Stimulated activated CD4-positive, alpha-beta T cell treated with anti-CD3 and anti-CD28 coated beads, TNF-alpha, amount 100 ng/mL, for 48 hours (primary cell): ENCODE measurements at places on chromosomes 4 and X.

- DNase-seq = no peak
Observed at GRCh38 chr4:94995684-94996394, 238.1 kb downstream of the BMPR1B start.

DNA sequence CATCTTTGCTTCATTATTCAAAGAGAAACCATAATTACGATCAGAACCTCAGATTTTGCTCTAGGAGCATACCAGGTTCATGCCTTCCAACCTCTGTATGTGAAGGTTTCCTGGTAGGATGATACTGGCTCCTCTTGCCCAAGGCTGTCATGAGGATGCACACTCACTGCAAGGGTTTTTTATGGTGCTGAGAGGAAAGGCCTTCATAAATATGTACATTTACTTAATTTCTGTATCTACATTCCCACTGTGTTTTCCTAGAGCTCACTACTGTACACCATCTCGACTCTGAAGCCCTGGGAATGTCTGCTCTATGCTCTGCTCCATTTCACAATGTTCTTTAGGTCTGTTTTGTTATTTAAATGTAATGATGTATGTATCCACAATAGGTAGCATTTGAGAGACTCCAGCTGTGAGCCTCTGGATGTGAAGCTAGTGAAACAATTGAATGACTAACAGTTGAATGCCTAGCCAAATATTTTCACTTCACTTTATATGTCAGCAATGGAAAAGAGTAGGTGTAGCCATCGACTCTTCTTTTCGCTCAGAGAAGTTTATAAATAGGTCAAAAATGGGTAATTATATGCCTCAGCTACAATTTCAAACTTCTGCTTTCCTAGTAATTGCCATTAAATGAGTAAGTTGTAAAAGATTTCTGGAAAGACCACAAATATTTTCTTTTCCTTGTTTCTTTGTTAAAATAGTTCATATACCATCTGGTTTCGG is 228.0 kb downstream of the PALLD start:
- no peak for DNase-seq

DNA sequence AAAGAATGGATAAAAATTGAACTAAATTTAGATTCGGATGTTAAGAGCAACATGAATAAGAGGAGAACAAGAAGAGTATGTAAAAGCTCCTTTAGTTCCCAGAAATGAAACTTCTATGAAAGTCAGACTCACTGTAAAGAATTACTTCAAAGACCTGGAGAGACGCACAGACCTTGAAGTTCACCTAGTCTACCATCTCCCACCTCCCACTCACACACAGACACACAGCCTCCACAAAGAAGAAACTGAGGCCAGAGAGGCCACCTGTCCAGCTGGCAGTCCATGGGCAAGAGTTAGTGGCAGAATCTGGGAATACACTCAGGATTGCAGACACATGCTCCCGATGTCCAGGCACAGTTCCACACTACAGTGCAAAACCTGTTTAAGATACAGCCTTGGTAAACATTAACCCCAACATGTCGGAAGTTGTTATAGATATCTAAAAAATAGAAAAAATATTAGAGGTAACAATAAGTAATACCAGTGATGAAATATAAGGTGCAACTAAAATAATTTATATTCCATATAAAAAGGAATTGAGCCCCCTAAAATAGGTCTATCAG is 288.8 kb downstream of the INPP4B start:
- DNase-seq = no peak

DNA sequence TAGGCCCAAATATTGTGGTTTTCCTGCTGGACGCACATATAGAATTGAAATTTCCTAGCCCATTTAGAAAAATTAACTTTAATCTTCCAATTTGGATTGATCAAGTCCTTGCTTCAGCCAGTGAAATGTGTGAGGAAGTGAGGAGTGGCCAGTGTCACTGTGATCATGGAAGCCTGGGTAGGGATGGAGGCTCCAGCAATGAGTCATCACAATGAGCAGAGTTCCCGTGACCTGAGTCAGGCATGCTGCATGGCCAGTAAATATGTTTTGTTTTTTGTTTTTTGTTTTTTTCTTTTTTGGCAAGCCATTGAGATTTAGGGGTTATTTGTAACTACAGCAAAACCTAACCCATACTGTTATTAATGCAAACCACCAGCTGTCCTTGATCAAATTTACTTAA is 52.1 kb downstream of the IDS start:
- no peak for DNase-seq

DNA sequence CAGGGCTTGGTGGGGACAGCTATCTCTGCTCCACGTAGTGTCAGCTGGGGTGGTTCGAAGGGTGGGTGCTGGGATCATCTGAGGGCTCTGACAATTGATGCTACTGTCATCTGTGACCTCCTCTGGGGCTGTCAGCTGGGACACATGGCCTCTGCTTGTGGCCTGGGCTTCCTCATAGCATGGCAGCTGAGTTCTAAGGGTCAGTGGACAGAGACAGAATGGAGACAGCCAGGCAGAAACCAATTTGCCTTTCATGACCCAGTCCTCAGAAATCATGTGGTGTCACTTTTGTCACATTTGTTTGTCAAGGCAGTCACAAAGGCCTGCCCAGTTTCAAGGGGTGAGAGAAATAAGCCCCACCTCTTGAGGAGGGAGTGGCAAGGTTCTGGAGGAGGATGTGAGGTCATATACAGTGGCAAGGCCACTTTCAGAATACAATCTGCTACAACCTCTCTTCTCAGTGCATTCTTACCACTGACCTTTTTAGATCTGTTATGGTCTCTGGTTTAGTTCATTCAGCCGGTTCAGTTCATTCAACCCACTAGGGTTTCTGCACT is 103.6 kb upstream of the BCOR start:
- no peak for DNase-seq

DNA sequence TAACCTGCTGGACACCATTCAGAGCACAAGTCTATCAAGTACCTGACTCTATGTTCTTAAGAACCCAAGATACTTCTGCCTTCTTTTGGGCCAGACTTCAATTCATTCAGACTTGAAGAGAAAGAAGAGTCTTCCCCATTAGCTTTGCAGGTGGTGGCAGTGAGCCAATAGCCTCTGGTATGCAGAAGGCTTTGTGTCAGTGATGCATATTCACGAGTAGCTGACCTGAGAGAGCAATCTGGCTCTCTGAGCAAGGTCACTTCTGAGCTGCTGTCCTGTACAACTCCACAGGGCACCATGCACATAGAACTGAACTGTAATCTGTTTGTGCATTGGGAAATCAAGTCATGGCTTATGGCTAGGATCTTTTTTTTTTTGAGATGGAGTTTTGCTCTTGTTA is 39.9 kb upstream of the SPINK2 start:
- DNase-seq = no peak

DNA sequence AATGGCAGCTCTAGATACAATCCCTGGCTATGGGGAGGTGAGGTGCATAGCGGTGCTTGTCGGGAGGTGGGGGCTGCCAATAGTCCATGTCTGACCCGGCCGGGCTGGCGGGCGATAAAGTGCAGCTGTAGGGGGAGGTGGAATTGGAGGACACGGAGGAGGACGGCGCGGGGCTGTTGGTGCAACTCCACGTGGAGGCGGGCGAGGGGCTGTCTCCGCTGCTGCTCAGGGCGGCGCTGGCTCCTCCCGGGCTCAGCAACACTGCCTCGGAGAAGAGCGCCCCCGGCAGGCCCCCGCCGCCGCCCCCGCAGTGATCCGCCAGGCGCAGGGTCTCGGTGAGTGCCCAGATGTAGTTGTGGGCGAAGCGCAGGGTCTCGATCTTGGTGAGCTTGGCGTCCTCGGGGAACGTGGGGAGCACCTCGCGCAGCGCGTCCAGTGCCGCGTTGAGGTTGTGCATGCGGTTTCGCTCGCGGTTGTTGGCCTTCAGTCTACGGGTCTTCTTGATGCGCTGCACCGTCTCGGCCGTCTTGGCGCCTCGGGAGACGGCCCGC is 1.3 kb downstream of the NEUROG2 start:
- no peak for DNase-seq

- DNase-seq = peak; percentile 17
Observed at GRCh38 chr4:183348706-183349659, 26.8 kb upstream of the CLDN24 start.

- DNase-seq = no peak
Observed at GRCh38 chrX:44914532-44915198, 41.7 kb downstream of the KDM6A start.

- peak; percentile 40 for DNase-seq
Observed at GRCh38 chr4:1347410-1347864, 429 bp downstream of the UVSSA start.

DNA sequence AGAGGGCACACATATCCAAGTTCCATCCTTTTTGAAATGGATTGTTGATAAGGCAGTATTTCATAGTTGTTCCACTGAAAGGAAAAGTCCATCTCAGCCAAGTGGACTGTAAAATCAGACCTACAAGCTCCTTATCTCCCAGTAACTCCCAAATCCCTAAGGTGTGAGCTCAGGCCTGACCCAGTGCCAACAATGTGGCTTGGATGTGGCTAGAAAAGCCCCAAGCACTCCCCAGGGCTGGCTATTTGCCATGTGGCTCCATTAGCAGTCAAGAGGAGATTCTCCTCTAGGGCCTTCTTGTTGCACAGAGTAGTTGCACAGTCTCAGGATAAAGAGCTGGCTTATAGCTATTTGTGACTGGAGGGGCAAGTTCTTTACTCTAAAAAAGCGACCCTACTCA is 25.0 kb upstream of the DGKK start:
- DNase-seq = no peak

DNA sequence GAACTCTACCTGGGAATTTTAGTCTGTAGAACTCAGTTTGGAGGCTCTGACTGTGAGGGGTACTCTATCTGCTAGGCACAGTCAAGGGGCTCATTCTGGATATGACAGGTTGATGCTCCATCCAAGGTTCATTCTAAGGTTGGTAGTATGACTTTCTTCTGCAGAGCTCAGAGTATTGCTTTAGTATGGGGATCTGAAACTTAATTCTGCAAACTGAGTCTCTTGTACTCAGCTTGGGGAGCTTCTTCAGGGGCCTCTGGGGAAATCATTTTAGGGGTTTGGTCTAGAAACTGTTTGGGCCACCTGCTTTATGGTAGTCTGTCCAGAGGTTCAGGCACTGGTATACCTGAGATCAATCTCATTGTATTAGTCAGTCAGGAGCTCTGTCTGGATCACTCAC is 9.7 kb upstream of the TSR2 start:
- no peak for DNase-seq

- no peak for DNase-seq
Observed at GRCh38 chrX:137548261-137548660, 17.7 kb upstream of the ZIC3 start.

GRCh38 chr4:129239088-129239487 is 143.1 kb downstream of the C4orf33 start:
- no peak for DNase-seq

GRCh38 chrX:10602646-10603045 is 17.7 kb downstream of the MID1 start:
- no peak for DNase-seq

DNA sequence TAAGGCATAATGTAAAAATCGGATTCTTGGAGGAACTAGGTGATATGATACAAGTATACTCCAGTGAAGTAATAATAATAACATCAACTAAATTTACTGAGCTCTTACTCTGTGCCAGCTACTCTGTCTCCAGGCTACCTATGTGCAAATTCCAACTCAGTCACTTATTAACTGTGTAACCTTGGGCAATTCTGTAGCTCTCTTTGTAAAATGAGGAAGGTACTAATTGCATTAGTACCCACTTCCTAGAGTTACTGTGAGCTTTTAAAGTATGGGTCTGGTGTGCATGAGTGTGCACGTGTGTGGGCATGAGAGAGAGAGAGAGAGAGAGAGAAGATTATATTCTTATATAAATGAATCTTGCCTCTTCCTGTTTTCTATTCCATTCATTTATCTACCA is 169.9 kb downstream of the KCNIP4 start:
- no peak for DNase-seq

GRCh38 chr4:150580306-150580705 is 1.6 kb upstream of the MAB21L2 start:
- no peak for DNase-seq

GRCh38 chrX:150486011-150486410 is 82.4 kb upstream of the MTM1 start:
- DNase-seq = peak; percentile 47

GRCh38 chr4:87050596-87050995 is 115.8 kb downstream of the AFF1 start:
- DNase-seq = no peak

DNA sequence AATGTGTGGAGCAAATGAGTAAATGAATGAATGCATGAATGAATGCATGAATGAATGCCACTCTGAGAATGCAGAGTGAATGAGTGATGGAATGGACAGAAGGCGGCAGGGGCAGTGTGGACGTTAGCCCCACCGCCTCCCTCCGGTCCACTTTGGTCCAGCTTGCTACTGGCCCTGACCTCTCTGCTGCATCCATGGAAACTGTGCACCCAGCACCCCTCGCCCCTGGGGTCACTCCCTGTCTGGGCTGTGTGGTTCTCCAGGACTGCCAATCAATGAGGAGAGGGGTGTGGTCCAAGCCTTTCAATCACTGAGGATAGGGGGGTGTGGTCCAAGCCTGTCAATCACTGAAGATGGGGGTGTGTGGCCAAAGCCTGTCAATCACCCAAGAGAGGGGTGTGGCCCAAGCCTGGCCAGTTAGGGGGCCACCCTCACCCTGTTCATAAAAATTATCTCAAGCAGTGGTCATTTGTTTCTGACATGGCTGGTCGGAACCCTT is 39.2 kb upstream of the ASMTL start:
- no peak for DNase-seq
